A549 (cell line): ENCODE measurements at places on chromosomes 12 and 14. TPM values are rescaled to one million over a fixed set of nuclear protein-coding genes. Genes with fewer than 3 reads are reported as not detected.
A peak's percentile ranks its signal among the peaks of the same experiment; 100 is the strongest.

CDK4 gene
- polyA plus RNA-seq: 226 to 255 TPM (median 229 TPM) in 3 replicates

DEPDC4 gene
- 2.1 to 2.8 TPM (median 2.3 TPM) in 3 replicates for polyA plus RNA-seq

TAS2R9 gene
- polyA plus RNA-seq: not detected in 3 replicates

DNA sequence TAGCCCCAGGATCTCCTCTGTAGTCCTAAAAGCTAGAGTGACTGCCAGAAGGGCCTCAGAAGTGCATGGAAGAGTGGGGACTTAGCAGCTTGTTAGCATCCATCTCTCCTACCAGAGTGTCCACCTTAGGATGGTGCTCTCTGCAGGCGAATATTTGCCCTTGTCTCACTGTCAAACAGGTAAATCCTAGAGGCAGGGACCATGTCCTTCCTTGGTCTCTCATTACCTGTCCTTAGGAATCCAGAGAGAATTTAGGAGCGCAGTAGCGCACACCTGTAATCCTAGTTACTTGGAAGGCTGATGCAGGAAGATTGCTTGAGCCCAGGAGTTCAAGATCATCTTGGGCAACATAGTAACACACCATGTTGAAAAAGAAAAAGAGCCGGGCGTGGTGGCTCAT, 21.4 kb downstream of the AGAP2 start:
- DNase-seq: no peak

GRCh38 chr14:99564256-99564925, 39.6 kb downstream of the CCDC85C start:
- peak; percentile 44 for DNase-seq

GRCh38 chr14:55586411-55586810, 6.4 kb downstream of the KTN1 start:
- DNase-seq: no peak

DNA sequence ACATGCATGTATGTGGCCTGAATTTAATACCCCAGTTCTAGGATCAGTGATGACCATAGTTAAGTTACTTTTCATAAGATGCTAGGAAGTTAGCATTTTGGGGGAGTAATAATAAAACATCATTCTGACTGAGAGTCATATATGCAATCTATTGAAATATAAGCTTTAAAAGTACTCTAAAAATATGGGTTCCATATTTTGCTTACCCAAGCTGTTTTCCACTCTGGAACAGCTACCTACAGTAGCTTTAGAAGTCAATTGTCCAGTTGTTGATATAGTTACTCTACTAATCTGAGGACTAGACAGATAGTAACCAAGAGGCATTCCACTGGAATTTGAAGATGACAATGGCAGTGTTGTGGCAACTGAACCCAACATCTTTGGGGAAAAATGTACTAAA, 4.0 kb downstream of the LMNTD1 start:
- no peak for DNase-seq

- no peak for DNase-seq
These were observed 87.5 kb downstream of the PLXNC1 start for GRCh38 chr12:94235848-94236247.

GRCh38 chr12:79935624-79936345, 888 bp upstream of the PPP1R12A start:
- DNase-seq: no peak
